A549 (cell line): ENCODE measurements at places on chromosomes 1 and 21. TPM values are rescaled to one million over a fixed set of nuclear protein-coding genes. Genes with fewer than 3 reads are reported as not detected.

TAF13 gene
- polyA plus RNA-seq: 46.7 to 50.4 TPM (median 48.7 TPM) in 3 replicates

AMY1B gene
- polyA plus RNA-seq: not detected in 3 replicates

TTC34 gene
- 0.04 to 0.08 TPM (median 0.04 TPM) in 3 replicates for polyA plus RNA-seq

ZNF683 gene
- not detected in 3 replicates for polyA plus RNA-seq

DNA sequence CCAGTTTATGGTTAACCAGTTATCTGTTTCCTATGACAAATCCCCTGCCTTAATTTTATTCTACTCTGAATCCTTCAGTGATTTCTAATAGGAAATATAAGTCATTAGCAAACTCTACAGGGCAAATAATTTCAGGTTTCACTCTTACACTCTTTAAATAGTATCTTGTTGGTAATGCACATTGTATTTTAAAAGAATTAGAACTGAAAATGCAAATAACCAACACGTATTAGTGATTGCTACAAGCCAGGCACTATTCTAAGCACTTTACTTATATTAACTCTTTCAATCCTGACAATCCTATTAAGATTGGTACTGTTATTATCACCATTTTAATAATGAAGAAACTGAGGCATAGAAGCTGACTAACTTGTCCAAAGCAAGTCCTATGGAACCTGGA, 48.3 kb upstream of the LHX8 start:
- DNase-seq: no peak

GRCh38 chr1:82632155-82632554, 831.4 kb downstream of the ADGRL2 start:
- no peak for DNase-seq

DNA sequence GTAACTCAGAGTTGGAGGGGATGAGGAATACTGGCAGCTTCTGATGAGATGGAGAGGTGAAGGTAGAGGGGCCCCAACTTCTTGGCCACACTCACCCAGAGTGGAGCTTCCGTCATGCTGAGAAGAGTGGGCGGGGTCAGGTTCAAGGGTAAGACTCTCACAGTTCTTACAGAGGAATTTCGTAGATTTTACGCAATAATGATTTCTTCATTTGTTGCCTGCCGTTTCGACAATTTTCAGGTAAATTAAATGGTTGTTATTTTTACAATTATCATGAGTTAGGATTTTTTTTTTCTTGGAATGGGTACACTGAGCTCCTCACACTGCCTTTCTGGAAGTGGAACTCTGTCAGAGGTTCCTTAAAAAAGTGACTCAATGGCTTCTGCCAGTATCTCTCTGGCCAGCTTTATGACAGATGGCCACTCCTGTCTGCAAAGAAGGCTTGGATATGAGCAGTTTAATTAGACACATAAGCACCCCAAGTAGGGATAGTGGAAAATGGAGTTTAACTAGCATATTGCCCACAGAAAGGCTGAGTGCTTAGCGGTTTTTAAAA, 13.8 kb upstream of the NLRP3 start:
- no peak for DNase-seq

GRCh38 chr1:192538407-192539296, 36.9 kb upstream of the RGS1 start:
- DNase-seq: no peak

- no peak for DNase-seq
Observed at GRCh38 chr1:115791816-115792215, 23.3 kb upstream of the CASQ2 start.

DNA sequence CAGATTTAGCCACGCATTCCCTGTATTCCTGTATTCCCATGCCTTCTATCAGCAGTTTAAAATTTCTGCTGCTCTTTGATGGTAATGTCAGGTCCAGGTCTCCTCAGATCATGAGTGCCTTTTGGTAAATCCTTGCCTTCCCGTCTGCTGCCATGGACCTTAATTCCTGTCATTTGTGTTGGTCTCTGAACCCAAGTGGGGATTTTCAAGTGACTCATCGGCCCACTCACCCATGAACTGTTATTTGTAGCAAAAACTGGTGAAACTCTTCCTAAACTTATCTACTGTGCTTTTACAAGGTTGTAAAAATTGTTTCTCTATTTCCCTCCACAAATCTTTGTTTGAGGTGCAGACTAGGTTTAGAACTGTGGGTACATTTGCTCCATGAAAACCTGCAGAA, 47.4 kb downstream of the ACTN2 start:
- no peak for DNase-seq

- DNase-seq: peak; percentile 56
Observed at GRCh38 chr21:43306911-43307676, 119.8 kb downstream of the SIK1 start.

DNA sequence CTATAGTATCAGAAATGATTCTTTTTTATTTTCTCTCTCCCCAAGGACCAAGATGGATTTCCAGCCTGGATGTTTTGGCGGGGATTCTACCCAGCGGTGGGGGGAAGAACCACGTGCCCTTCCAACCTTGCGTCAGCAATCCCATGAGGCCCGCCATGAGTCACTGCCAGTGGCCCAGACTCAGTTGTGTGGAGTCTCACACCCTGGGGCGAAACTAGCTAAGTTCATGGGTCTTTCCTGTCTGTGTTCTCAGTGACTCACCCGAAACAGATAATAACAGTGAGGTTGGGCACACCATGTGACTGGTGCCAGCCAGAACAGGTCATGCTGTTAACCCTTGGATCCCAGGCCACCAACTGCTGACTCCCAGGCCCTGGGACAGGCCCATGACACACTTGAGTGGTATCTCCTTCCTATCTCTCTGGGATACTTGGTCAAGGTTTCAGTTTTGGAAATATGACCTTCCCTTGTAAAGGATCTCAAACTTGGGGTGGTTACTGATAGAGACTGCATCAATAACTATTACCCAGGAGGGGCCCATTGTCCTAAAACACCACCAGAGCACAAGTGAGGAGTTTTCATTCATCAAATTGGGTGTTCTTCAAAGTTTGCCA, 98.0 kb upstream of the DUSP10 start:
- peak; percentile 92 for DNase-seq

DNA sequence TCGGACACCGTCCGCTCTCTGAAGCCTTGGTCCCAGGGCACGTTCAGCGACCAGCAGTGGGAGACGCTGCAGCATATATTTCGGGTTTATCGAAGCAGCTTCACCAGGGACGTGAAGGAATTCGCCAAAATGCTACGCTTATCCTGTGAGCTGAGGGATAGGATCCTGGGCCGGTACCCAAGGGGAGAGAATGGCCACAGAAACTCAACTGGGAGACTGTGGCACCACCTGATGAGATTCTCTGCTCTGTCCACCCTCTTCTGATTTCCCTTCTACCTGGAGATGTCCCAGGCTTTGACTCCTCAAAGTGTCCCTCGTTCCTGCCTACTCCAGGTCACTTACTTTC, 855 bp downstream of the CD1D start:
- no peak for DNase-seq

DNA sequence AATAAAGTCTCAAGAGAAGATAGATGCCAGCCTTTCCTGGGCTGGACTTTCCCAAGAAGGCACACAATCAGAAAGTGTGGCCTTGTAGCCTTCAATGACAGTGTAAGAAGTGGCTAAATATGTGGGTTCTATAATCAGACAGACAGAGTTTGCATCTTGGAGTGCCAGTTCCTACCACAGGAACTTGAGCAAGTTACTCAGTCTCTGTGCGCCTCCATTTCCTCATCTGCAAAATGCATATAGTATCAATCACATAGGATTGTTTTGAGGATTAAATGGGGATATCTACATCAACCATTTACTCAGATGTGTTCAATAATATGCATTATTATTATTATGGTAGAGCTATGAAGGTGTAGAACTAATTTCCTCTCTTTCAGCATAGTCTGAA, 176.8 kb upstream of the PTBP2 start:
- no peak for DNase-seq

DNA sequence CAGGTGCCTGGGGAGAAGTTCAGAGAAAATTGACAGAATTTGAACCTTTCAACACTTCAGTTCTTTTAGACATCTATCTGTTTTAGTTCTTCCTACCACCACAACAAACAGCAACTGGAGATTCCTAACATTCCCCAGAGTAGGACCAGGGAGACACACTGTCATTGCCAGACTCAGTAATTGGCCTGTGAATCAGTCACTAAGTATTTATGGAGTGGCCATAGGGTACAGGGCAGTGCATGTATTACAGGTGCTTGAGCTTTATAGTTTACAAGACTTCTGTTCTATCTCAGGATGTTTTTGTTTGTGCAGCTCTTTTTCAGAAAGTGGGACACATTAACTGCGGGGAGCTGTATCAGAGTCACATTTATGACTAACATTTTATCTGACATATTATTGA, 1.7 kb downstream of the CDC14A start:
- peak; percentile 11 for DNase-seq

DNA sequence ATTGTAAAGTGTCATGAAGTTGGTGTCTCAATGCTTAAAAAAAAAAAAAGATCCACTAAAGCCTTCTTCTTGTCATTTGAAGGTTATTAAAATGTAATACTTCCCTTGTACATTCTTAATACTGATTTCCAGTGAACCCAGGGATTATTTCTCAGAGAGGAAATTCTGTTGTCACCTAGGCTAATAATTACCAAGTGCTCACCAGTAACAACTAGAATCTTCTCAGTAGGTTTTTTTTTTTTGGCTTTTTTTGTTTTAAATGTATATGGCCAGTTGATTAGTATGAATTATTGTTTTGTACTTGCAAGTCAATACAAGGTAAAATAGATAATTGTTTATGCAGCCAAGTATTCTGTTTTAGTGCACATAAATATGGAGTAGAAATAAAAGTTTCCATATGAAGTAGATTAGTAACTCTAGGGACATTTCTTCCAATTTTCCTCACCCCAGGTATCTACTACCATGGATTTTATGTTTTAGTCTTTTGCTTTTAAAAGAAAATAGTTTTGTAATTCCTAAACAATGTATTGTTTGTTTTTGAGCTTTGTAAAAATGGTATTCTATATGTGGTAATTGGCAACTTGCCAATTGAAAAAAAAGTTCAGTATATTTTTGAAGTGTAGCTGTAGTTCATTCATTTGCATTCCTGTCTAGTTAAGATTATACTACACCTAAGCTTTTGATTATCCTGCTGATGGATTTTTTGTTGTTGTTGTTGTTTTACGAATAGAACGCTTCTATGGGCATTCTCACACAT, 21.9 kb downstream of the LAMC1 start:
- DNase-seq: no peak

DNA sequence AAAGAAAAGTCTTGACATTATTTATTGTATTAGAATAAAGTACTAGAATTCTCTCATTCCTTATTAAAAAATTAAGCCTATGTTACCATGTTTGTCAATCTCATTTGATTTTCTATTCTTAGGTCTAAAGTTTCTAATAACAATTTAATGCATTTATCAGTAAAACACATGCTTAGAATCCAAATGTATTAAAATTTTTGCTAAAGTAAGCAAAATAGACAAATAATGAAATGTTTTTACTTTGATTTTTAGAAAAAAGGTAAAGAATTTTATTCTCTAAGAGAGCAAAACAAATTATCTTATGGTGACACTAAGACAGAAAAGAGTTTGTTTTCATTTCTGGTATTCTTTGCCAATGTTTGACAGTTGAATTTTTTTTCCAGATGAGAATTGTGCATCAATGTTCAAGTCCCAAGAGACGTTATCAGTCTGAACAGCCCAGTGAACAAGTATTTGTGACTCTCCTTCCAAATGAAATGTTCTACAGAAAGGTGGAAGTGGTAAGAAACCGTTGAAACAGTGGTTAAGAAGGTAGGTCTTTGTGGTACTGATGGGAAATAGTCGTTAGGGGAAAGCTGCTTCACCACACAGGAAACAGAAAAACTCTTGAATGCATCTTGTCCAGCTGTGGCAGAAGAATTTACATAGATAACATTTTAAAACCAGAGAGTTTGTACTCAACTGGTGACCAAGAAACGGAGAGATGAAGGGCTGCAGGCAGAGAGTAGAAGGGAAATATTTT, 402.5 kb downstream of the PTPRC start:
- DNase-seq: no peak

- DNase-seq: peak; percentile 21
Observed at GRCh38 chr1:13725714-13726175, 25.8 kb downstream of the PRDM2 start.
